Activated CD4-positive, alpha-beta memory T cell treated with anti-CD3 and anti-CD28 coated beads for 36 hours (primary cell): ENCODE measurements at places on chromosomes 4 and X.

GRCh38 chrX:10486373-10486772, 134.0 kb downstream of the MID1 start:
- DNase-seq = no peak

- DNase-seq = no peak
Observed at GRCh38 chr4:121057466-121057922, 14.8 kb downstream of the NDNF start.

DNA sequence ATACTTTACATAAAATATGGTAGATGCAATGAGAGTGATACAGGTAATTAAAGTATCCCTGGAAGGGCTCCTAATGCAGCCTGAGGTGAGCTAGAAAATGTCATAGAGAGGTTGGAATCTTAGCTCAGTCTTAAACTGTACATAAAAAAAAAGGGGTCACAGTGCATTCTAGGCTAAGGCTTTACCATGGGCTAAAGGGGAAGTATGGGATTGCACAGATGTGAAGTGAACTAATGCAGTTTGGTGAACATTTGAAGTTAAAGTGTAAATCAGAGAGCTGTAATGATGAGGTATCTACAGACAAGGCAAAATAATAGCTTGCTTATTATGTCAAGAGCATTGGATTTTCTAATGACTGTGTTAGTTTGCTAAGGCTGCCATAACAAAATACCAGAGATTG, 405.9 kb downstream of the ADGRL3 start:
- DNase-seq = no peak

DNA sequence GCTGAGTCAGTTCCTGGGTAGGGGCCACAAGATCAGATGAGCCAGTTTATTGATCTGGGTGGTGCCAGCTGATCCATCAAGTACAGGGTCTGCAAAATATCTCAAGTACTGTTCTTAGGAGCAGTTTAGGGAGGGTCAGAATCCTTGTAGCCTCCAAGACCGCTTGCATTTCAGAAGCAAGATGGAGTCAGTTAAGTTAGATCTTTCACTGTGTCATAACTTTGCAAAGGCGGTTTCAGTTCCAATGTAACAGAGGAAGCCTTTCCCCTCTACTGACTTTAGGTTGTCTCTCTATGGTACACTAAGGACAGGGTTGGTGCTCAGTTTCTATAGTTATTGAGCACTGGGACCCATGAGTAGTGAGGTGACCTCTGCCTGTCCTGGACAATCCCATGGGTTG, 127.3 kb upstream of the WDR1 start:
- DNase-seq = no peak
